DMS153 (cell line): ENCODE measurements at places on chromosomes 13 and 19.

DNA sequence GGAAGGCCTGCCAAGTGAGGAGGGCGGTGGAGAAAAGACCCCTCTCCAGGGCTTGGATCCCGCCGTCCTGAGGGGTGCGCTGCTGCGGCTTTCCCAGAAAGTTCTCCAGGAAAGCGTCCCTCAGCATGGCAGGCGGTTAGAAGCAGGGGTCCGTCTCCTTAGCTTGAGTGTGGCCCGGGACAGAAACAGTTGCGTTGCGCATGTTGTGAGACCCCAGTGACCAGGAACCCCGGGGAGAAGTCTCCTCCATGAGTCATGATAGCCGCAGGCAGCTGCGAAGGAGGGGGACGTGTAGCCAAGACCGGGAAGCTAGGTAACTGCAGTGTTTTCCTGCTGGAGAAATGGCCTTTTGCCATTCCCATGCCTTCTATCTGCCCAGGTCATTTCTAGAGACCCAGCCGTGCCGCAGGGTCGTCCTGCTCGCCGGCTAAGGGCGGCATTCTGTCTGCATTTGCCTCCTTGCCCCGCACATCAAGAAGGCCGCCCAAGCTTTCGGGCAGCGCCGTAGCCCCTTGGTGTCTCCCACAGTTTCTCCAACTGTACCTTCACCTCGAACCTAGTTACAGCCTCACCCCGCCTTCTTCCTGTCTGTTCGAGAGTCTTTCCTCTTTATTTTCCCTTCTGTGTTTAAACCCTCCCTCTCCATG is 64.3 kb downstream of the TM9SF2 start:
- DNase-seq, result no peak

- DNase-seq, result no peak
Measured at GRCh38 chr13:22387899-22388298, 717.0 kb downstream of the FGF9 start.

- DNase-seq, result no peak
Measured at GRCh38 chr13:31227063-31227462, 27.3 kb downstream of the B3GLCT start.

DNA sequence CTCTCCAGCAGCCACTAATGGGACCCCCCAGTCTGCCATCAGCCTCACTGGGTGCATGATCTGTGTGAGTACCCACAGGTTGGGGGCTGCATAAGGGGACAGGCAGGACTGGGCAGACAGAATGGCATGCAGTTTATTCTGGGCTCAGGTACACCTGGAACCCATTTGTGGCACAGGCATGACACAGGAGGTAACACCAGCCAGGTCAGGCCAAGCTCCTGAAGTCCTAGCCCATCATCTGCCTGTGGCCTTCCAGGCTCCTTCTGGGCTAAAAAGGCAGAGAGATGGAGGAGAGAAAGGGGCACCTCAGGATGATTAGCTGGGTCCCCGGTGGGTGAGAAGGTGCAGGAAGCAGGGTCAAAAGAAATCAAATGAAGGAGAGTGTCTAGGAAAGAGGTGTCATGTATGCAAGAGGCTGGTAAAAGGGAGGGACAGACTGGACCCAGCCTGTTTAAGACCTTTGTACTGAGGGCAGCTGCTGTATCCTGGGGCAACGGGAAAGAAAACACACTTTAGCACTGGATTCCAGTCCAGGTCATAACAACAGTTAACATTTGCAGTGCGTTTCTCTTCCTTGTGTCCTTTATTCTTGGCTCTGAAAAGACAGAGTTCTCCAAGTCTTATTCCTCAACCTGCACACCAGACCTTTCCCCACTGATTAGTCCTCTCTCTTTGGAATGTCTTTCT is 20.2 kb upstream of the DGKH start:
- DNase-seq, result no peak

GRCh38 chr13:60852886-60853285 is 455.9 kb downstream of the TDRD3 start:
- DNase-seq, result no peak

DNA sequence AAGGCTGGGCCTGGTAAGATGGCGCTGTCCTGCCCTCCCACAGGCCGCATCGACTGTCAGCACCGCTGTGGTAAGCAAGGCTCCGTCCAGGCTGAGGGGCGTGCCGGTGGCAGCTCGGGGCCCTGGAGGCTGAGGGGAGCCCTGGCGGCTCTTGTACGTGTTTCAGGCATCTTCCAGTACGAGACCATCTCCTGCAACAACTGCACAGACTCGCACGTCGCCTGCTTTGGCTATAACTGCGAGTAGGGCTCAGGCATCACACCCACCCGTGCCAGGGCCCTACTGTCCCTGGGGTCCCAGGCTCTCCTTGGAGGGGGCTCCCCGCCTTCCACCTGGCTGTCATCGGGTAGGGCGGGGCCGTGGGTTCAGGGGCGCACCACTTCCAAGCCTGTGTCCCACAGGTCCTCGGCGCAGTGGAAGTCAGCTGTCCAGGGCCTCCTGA is 1.2 kb downstream of the IZUMO4 start:
- DNase-seq, result no peak

DNA sequence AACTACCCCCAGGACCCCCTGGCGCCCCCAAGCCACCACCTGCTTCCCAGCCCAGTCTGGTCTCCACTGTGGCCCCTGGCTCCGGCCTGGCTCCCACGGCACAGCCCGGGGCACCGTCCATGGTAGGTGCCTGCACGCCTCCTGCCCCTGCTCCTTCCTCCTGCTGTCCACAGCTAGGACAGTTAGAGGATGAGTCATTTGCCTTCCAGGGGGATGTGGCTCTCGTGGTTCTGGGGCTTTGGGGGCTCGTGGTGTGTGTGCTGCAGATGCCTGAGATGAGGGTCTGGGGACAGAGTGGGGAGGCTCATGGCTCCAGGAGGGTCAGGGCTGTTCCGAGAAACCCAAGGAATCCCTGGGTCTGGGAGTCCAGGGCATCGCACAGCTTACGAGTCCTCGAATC is 12.7 kb downstream of the MED25 start:
- no peak for DNase-seq

DNA sequence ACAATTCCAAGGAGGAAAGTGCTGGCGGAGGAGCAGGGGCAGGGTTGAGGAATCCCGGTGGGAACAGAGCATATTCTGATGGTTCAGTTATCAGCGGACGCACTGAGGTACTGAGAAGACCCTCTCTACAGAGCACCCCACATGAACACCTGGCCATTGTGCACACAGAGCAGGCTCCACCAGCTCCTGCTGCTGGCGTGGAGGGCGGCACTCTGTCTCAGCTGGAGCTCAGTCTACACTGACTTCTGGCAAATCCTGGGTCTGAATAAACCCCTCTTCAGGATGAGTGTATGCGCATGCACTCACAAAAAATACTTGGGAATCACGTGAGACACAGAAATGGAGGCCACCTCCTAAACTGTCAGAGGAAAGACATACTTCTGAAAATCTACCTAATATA is 114.4 kb upstream of the IRS2 start:
- DNase-seq, result peak; percentile 27

DNA sequence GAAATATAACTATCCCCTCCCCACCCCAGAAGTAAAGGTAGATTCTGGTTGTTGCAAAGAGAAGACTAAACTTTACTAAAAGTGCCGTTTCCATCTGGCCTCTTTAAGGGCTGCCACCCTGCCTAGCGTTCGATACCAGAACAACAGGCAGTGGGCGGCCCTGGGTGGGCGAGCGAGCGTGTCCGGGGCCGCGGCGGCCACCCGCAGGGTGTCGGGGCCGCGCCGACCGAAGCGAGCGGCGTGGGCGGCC is 2.6 kb downstream of the FGF9 start:
- no peak for DNase-seq

- no peak for DNase-seq
Measured at GRCh38 chr19:6099599-6099998, 10.7 kb downstream of the RFX2 start.

DNA sequence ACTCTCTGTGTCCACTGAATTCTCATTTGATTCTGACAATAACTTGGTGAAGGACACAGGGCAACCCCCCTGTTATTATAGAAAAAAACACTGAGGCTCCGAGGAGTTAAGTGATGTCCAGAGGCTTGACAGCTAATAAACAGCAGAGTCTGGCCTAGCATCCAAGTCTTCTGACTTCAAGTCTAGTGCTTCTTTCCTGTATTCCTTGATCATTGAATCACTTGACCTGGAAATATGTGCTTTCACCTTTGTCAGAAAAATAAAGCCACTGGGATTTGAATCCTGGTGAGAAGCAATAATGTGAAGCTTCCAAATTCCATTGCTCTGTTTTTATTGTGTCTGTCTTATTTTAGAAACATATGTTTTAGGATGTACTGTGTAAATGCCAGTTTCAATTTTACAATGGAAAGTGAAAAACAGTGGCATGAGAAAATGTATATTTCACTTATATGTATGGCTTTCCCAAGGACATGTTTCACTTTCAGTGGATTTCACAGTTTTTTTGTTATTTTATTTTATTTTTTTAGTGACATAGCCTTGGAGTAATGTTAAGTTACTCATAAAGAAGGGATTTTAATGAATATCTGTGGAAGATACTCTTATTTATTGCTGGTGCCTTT is 190.2 kb downstream of the GPC6 start:
- DNase-seq, result no peak

GRCh38 chr13:75506018-75506417 is 24.0 kb upstream of the TBC1D4 start:
- no peak for DNase-seq

- DNase-seq, result no peak
Measured at GRCh38 chr19:15717809-15718208, 10.0 kb upstream of the OR10H2 start.

DNA sequence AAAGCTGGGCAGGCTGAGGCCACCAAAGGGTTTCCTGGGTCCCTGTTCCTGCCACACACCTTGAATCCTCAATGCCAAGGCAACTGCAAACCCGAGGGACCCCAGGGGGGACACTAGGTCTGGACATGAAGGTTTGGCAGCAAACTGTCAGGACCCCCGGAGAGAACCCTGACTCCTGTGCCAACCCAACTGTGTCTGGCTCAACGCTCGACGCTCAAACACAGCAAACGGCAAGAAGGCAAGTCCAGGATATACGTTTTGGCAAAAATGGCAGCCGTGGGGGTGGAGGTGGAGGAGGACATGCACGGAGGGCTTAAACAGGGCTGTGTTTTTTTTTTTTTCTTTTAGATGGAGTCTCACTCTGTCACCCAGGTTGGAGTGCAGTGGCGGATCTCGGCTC is 73.0 kb downstream of the GADD45B start:
- no peak for DNase-seq

DNA sequence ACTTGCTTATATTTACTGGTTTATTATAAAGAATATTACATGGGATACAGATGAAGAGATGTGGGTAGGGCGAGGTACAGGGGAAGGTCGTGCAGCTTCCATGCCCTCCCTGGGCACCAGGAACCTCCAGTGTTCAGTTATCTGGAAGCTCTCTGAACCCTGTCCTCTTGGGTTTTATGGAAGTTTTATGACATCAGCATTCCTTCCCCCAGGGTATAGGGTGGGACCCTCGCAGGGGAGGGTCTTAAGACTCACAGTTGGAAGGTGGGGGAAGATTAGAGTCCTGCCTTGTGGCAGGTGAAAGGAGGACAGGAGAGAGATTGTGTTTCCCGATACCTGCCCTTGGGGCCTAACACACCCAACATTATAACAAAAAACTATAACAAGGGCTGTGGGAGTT is 71.8 kb upstream of the NPAS1 start:
- no peak for DNase-seq

GRCh38 chr19:52724701-52725514 is 9.9 kb downstream of the ZNF611 start:
- no peak for DNase-seq

DNA sequence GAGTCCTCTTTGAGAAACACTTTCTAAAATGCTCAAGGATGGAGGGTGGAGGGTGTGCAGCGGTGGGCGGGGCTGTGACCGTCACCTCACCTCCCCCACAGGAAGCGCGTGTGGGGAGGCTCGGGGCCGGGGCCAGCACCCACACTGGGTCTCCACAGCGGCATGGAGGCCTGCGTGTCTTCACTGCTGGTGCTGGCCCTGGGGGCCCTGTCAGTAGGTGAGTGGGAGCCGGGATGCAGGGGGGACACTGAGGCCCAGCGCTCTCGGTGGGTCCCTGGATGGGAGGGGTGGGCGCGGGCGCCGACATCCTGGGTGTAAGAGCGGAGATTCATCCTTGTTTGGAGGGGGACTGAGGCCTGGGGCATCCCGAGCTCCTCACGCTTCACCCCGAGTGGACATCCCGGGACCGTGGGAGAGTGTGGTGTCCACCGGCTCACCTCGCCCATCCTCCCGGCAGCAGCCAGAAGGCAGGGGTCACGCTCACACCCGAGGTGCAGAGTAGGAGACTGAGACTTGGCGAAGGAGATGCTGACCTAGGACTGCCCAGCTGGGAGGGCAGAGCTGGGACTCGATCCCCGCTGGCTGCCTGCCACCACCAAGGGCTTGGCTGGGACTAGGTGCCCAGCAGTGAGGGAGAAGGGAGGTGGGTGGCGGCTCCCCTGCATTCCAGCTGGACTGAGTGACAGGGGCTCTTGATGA is at the start of gene GZMM:
Gene GZMM (plus strand): TSS at position 144 of the 699 bp plus-strand sequence. CDS start 19 bp downstream, at position 163.
- DNase-seq, result no peak

GRCh38 chr13:40996426-40997092 is 22.6 kb downstream of the ELF1 start:
- DNase-seq, result no peak

DNA sequence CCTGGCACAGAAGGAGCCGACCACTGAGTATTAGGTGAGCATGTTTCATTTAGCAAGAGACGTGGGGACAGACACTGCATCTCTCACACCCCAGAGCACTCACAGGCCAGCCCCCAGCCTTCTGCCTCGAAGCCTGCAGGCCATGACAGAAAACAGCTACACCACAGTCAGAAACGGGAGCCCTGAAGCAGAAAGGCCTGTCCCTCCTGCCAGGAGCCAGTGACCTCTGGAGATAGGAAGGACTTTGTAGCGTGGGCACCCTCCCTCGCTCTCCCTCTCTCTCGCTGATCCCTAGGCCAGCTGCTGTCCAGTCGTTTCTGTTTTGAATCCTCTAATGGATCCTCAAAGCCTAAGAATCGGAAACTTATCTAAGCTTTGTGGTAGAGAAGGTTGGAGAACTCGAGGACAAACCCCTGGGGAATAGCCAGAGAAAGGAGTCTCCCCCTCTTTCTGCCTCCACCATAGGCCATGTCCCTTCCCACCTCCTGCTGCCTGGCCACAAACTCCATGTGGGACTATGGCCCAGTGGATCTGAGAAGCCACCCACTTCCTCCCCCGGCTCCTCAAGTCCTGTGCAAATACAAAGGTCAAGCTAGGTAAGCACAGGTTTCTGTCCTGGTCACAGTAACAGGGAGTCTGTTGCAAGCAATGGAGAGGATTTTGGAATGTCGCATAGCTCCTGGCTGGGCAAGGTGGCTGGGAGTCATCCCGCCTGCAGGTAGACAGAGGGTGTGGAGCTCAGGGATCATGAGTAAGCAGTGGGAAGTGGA is 95.1 kb downstream of the NUFIP1 start:
- DNase-seq, result no peak

- no peak for DNase-seq
Measured at GRCh38 chr19:29491995-29492577, 33.7 kb upstream of the VSTM2B start.

GRCh38 chr19:31231237-31231636 is 118.0 kb downstream of the TSHZ3 start:
- DNase-seq, result no peak

DNA sequence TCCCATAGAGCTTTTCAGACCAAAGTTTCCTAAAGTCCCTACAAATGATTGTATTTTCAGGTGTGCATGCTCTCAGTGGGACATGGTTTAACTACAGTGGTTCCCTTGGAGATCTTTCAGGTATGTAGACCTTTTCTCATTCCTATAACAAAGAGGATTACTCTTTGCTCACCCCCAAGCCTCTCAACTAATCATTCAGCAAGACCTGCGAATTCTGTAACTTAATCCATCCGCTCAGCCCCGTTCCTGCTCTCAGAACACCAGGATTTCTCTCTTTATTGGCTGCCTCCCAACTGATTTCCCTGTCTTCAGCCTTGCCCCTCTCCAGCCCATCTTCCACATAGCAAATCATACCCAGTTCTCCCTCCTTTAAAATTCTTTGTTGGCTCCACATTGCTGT is 253.6 kb downstream of the MTUS2 start:
- no peak for DNase-seq
